Stimulated activated CD8-positive, alpha-beta memory T cell treated with anti-CD3 and anti-CD28 coated beads, Interleukin-4, amount 100 ng/mL, for 4 hours (primary cell): ENCODE measurements at places on chromosomes 3 and 15.

- DNase-seq: no peak
Measured at GRCh38 chr3:46931631-46932331, 44.8 kb downstream of the CCDC12 start.

DNA sequence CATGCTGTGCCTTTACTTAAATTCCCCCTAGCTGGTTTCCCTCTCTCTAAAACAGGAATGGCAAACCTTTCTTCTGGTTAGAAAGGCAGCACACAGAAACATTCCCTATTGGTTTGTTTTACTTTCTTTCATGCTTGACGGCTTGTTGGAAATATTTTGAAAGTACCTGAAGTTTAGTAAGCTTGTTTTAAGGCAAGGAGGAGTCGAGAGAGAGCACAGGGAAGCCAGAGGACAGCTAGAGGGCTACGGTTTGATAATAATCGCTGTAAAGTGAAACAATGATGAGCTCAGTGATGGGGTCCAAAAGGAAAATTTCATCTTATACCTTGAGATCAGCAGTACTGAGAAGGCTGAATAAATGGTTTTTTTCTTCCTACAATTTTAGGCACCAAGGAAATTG lies 64.1 kb downstream of the ATP13A4 start:
- no peak for DNase-seq

GRCh38 chr15:25783607-25784540 lies 79.3 kb downstream of the ATP10A start:
- no peak for DNase-seq

GRCh38 chr15:75008629-75009326 lies 13.4 kb downstream of the SCAMP5 start:
- no peak for DNase-seq

DNA sequence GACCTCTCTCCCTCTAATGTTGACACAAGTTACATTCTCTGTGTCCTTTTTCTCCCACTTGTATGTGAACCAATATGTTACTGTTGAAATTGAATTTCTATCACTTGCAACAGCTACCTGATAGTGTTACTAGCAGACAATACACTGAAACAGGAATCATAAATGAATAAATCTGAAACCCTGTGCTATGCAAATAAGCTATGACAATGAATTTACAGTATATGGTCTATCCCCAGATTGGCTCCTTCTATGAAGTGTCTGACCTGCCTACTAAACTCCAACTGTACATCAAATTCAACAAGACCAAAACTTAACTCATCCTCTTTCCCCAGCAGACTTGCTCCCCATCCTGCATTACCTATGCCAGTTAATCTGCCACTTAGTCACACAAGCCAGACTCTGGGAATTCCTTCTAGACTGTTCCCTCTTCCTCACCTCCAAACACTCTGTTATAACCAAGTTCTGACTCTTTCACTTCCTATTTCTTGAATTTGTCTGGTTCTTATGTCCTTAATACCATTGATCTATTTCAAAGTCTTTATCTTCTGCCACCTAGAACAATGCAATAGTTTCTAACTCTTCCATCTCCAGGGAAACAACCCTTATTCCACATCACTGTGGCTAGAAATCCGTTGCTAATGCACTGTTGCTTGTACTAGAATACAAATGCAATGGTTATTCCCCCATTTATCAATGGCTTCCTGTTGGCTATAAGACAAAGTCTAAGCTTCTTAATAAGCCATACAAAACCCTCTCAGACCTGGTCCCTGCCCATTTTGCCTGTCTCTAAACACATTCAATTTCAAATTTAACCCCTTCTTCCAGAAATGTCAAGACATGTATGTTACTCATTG lies 13.4 kb upstream of the ZNF639 start:
- no peak for DNase-seq

GRCh38 chr3:192260116-192261010 lies 467.0 kb downstream of the FGF12 start:
- DNase-seq: no peak

DNA sequence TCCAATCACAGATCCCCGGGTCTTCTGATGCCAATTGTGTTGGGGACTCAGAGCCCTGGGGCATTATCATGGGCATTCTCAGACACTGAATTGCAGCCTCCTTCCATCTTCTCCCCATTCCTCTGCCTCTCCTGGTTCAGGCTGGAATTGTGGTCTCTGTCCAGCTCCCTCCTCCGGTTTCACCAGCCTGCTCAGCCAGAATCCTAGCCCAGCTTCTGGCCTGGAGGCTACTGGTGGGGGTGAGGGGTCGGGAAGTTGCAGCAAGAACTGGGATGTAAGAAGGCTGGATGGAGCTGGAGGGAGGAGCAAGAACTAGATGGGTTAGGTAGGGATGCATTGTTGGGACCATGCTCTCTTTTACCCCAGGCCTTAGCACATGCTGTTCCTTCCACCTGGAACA lies 53.5 kb downstream of the TLE3 start:
- no peak for DNase-seq

- DNase-seq: no peak
Measured at GRCh38 chr15:71592203-71592602, 218.2 kb upstream of the NR2E3 start.

DNA sequence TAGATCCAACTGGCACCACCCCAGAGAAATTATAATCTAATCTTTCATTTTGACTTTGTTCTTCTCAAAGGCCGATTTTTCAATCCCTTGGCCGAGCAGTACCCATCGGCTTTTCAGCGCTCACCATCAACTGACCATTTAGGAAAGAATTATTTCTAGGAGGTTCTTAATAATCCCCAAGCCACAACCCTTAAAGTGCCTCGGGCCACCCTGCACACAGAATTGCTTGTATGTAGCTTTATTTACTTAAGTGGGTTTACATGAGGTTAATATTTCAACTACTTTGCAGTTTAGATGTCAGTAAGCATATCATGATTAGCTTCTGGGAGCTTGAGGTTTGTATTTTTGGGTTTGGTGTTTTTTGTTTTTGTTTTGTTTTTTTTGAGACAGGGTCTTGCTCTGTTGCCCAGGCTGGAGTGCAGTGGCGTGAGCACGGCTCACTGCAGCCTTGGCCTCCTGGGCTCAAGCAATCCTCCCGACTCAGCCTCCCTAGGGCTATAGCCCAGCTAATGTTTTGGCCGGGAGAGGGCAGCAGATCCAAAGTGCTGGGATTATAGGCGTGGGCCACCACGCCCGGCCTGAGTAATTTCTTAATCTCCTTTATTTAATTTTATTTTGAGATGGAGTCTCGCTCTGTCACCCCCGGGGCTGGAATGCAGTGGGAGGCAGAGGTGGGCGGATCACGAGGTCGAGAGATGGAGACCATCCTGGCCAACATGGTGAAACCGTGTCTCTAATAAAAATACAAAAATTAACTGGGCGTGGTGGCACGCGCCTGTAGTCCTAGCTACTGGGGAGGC lies 801 bp upstream of the CDAN1 start:
- DNase-seq: no peak

- no peak for DNase-seq
Measured at GRCh38 chr3:16090706-16091105, 83.8 kb upstream of the GALNT15 start.

DNA sequence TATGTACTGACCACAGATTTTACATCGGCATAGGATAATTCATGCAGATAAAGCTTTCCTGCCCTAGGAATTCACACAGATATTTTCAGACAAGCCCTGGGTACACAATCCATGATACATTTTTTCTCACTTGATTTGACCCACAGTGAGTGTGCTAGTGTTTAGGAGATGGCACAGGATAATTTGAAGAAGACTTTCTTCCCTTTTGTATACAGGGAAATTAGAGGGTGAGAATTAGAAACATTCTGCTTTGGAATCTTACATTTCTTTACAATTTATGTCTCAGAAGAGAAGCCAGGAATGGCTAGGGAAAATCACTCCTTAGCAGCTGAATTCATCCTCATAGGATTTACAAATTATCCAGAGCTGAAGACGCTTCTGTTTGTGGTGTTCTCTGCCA lies at the start of gene OR5K4:
TSS of gene OR5K4 (plus strand) at position 301 of the 400 bp plus-strand sequence. CDS start at position 301, 0 bp downstream.
- DNase-seq: no peak

GRCh38 chr3:181567311-181568075 lies 144.2 kb upstream of the SOX2 start:
- no peak for DNase-seq

DNA sequence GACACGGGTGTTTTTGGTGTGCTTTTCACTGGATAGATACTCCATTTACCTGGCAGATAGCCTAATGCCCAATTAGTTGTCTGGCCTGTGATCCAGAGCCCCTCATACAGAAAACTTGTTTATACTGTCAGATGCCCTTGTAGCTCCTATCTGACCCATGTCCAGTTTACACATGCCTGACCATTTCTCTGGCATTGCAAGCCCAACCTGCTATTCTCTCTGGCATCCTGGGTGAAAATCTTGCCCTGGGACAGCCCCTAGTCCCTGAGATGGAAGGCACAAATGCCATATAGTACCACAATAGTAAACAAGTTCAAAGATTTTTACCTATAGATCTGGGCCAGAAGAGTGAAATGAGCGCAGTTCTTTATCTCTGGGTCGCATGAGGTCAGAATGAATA lies 212.6 kb downstream of the ZBBX start:
- no peak for DNase-seq

GRCh38 chr3:108103886-108104797 lies 13.3 kb upstream of the CD47 start:
- no peak for DNase-seq

- DNase-seq: no peak
Measured at GRCh38 chr3:127387119-127387518, 99.3 kb upstream of the PRR20G start.

DNA sequence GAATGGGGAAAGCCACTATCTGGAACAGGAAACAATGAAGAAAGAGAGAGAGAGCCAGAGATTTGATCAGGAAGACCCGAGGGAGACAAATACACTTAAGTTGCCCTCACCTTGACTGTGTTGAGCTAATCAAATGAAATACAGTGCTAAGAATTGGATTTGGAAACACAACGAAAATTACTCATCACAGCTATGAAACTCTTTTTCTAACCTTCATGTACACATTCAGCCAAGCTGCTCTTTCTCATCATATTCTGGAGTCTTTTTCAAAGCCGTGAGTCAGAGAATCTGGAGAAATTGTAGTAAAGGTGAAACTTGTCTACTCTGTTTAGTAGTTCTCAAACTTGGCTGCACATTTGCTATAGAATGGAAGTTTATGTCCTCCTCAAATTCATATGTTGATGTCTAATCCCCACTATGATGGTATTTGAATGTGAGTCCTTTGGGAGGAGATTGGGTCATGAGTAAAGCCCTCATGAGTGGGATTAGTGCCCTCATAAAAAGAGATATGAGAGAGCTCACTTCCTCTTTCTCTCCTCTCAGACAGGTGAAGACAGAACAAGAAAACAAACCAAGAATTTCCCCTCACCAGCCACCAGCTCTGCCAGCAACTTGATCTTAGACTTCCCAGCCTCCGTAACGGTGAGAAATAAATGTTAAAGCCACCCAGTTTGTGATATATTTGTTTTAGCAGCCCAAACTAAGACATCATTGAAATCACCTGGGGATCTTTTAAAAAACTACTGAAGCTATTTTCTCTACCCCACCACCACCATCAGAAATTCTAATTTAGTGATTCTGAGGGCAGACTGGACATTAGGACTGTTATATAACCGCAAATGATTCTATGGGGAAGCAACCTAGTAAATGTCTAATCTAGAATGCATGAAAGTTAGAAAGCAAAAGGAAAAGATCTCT lies 143.6 kb upstream of the GRM7 start:
- no peak for DNase-seq

- DNase-seq: no peak
Measured at GRCh38 chr3:149796026-149796425, 3.7 kb upstream of the ANKUB1 start.

- no peak for DNase-seq
Measured at GRCh38 chr15:75136118-75136517, 65.6 kb upstream of the C15orf39 start.

DNA sequence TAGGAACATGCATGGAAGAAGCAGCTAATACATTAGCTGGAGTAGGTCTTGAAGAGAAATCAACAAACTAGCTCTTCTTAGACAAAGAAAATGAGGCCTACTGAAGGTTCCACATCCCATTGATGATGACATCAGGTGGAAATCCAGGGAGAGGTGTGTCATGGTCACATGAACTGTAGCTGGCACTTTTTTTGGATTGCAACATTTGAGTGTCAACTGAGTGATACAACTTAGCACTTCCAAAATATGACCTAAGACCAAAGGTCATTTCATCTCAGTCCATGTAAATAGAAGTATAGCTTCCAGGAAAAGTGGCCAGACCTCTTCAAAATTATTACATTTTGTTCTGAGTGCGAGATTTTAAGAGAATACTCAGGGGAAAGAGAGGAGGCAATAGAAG lies 117.2 kb upstream of the MEIS2 start:
- DNase-seq: no peak

GRCh38 chr15:54605556-54605955 lies 591.2 kb downstream of the RSL24D1 start:
- no peak for DNase-seq

- DNase-seq: no peak
Measured at GRCh38 chr3:124034844-124035152, 42.9 kb upstream of the ROPN1 start.

DNA sequence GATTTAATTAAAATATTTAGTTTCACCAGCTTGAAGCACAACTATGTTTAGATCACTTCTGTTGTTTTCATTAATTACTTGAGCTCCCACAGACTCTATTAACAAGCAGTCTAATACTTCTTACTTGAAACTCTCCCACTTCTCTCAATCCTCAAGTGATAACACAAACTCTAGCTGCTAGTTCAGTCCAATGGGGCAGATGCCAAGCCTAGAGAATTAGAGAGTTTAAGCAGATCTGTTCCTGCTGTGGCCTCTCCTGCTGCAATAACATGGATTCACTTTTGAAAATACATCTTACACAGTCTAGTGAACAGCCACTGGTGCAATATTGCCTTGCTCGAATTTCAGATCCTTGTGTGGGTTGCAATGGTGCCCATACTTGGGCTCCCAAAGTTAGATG lies 566.4 kb upstream of the SGO1 start:
- DNase-seq: no peak

DNA sequence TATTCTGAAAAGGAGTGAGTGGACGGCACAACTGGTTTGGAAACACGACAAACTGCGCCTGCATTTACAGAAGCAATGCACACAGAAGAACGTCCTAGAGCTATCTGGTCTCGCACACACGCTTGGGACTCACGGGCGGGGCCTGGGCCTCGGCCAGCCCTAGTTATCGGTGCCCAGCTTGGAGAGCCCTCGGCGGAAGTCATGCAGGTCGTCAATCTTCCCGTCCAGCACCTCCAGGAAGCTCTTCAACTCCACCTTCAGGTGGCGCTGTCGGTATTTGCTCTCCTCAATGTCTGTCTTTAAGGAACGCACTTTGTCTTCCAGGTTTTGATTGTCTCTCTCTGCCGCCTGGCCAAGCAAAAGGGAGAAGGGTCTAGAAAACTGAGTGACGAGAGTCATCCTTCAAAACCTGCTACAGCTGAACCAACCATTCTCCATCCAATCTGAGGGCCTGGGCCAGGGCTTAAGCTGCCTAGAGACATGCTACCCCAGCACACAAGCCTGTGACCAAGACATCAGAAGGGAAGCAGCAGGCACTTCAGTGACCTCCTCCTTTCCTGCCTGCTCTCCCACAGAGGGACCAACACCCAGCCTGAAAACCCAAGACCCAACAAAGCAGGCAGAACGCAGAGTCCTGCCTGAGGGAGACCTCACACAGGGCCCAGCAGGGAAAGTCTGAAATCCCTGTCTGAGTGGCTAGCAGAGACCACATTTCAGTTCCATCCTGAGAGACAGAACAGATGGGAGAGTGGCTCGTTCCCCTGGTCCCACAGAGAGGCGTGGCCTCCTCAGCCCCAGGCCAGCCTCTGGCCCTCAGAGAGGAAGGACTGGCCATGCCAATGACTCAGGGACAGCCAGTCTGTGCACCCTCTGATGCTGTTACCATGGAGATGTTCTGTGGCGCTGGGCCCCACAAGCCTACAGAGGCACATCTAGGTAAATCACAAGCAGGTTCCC lies 40.4 kb downstream of the WHAMM start:
- DNase-seq: no peak
